Esophagus squamous epithelium (tissue), 5 donors: ENCODE measurements at places on chromosomes 11 and 22.

DNA sequence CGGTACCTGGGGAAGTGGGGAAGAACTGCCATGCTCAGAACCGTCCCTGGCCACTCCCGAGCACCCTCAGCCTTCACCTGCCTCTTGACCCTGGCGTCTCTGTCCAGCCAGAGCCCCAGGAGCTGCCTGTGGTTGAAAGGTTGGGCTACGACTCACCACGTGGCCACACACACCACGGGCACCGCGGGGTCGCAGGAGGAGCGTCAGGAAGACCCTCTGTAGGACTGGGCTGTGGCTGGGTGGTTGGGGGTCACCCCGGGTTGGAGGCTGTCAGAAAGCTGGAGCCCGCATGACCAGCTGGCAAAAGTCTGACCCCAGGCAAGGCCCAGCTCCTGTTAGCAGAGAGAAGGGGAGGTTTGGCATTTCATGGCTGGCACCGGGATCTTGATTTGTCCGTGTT lies 11.5 kb downstream of the KRTAP5-5 start:
- DNase-seq, result no peak

DNA sequence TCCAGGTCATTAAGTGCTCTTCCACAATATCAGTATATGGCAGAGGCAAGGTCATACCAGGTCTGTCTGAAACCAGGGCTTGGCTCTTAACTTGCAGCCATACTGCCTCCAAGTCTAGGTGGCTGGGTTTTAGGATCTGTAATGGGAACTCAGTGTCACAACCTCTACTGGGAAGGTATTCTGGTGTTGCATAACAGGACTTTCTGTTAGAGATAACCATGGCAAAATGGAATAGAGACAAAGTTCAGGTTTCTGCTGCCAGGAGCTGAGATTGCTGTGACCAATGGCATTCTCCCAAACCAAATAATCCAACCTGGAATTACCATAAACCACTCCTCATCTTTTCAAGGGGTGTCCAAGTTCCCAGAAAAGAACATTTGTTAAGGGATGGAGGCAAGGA lies 6.8 kb upstream of the SAA1 start:
- DNase-seq, result no peak

DNA sequence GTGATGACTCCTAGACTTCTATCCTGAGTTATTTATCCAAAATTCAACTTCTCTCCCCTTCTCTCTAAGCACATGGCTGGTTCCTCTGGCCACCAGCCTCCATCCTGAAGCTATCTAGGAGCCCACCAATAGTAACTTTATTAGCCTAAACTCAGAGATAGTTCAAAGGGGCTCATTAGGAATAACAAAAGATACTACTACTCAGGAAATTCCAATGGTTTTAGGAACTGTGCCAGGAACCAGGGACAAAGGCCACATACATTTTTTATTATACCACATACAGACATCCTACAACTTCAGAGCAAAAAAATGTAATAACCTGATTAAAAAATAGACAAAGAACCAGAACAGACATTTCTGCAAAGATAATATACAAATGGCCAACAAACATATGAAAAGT lies 27.9 kb downstream of the SLC25A17 start:
- DNase-seq, result no peak

DNA sequence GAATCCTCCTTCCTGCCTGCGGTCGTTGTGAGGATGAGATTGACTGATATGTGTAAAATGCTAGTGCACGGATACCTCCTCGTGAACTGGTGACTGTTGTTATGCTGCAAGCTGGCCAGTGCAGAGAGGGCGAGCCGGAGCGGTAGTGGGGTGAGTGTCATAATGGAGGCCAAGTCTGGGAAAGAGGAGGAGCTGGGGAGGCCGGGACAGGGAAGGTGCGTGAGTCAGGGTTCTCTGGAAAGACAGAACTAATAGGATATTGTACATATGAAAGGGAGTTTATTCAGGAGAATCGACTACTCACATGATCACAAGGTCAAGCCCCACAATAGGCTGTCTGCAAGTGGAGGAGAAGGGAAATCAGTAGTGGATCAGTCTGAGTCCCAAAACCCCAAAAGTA lies 56.8 kb upstream of the FADD start:
- no peak for DNase-seq

DNA sequence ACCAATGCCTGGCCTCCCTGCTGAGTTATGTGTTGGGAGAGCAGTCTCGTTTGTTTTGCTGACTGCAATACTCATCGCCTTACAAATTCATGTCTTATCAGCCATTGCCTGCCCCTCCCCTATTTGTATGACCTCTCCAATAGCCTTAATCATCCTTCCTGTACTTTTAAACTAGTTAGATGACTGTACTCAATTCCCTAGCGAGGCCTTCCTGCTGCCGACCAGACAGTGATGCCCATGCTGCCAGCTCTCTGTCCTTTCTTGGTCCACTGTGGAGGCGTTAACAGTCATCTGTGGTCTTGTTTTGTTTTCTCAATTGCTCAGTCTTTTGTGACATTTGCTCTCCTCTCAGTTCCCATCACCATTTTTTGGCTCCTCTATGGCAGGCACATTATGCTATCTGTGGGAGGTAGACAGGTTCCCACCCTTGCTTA lies 20.3 kb upstream of the YPEL1 start:
- no peak for DNase-seq

DNA sequence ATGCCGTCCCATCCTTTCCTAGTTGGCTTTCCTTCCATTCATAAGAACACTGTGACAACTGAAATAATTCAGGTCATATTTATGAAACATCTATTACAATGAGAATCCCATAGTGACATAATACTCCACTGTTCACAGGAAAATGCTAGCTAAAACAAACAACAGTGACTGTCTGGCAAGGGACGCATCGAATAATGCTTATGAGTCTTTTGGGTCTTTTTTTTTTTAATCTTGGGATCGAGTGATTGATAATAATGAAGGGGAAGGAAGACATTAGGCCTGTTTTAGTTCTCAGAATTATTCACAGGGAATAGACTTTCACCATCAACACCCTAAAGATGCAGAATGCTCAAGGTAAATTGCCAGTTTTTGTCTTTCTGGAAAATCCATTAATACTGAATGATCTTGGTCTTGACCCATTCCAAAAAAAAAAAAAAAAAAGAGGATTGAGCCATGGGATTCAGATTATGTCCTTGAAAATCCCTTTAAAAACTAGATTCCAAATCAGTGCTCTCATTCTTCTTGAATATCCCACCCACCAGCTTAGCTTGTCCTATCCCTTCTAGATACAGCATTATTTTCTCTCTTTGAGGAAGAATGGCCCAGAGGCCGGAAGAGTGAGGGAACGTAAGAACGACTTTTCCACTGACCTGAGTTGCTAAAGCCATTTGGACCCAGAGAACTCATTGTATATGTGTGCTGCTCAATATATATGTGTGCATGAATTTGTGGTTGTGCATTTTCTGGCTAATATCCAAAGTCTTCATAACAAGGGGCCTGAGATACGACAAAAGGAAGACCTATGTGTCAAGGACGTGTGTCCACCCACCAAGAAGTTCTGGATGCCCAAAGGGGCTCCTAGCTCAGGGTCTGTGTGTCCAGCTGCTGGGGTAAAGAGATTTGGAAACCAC lies 35.2 kb upstream of the CREB3L1 start:
- no peak for DNase-seq

- DNase-seq, result no peak
Observed at GRCh38 chr22:49720279-49720959, 107.3 kb downstream of the BRD1 start.

DNA sequence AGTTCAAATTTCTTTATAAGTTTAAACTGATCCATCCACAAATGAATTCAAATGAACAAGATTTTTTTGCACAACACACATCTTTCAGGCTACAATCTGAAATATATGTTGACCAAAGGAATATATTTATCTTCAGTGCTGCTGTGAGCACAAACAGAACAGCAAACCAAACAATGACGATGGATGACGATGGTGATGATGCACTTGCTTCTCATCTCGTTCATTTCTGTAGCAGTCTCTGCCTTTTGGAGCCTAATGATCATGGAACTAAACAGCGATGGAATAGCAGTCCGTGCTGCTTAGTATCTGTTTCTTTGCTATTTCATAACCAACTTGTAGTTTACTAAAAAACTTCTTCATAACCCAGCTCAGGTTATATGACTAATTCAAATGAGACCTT lies 220.7 kb upstream of the BLID start:
- DNase-seq, result no peak

- DNase-seq, result no peak
Observed at GRCh38 chr11:122094836-122095235, 21.2 kb downstream of the BLID start.

- DNase-seq, result no peak
Observed at GRCh38 chr22:47678048-47678447, 915.6 kb downstream of the TBC1D22A start.

- no peak for DNase-seq
Observed at GRCh38 chr11:103484545-103484944, 375.3 kb downstream of the DYNC2H1 start.

DNA sequence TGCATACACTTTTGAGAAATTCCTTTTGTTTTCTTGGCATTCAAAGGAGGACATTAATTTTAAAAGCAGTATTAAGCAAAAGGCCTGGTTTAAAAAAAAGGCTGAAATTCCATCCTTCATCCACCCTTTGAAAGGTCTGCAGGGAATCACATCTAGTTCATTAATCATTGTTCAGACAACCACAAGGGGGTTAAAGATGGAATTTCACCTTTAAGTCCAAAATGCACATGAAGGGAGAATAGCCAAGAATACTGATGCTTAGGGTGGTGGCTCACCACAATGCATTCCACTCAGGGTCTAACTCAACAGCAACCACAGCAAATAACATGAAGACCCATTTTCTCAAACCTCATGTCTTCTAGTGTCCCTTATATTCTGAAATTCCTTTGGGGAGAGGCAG lies 256.9 kb downstream of the CADM1 start:
- DNase-seq, result no peak

DNA sequence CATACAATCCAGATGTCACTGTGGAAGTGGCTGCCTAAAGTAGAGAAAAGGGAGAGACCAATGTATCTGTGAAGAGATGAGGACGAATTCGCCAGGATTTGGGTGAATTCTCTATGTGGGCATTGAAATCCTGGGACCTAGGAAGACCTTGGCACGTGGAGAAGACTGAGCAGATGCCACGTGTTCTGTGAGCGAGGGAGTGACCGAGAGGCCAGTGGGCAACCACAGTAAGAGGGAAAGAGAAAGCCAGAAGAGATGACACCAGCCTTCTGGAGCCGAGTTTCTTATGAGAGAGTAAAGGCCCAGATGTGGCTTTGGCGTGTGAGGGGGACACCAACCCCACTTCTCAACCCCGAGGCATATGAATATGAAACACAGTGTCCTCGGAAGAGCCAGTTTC lies 228.1 kb downstream of the BUD13 start:
- no peak for DNase-seq

DNA sequence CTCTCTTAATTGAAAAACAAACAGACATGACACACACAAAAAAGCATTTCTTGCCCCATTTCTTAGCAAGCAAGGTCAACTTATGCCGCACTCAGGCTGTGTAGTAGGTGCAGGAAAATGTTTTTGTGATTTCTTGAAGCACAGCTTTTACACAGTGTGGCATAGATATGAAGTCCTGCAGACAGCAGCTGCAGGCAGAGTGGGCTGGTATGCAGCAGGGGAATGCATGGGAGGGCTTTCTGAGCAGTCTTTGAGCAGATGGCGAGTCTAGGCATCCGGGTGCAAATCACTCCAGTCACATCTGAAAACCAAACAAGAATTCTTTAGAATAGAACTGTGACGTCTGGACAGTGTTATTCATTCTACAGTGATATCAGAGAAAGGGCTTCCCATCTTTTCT lies 87.5 kb downstream of the BLID start:
- no peak for DNase-seq

GRCh38 chr22:46509416-46510089 lies 27.9 kb downstream of the CELSR1 start:
- no peak for DNase-seq

- no peak for DNase-seq
Observed at GRCh38 chr11:11577251-11577855, 44.5 kb downstream of the GALNT18 start.

- DNase-seq, result no peak
Observed at GRCh38 chr11:69919659-69920344, 100.6 kb upstream of the FGF3 start.

GRCh38 chr11:12086271-12087074 lies 23.9 kb upstream of the MICAL2 start:
- no peak for DNase-seq

- DNase-seq, result no peak
Observed at GRCh38 chr11:27551127-27551526, 44.6 kb upstream of the LIN7C start.

GRCh38 chr11:74948546-74948897 lies 369 bp downstream of the XRRA1 start:
- no peak for DNase-seq

DNA sequence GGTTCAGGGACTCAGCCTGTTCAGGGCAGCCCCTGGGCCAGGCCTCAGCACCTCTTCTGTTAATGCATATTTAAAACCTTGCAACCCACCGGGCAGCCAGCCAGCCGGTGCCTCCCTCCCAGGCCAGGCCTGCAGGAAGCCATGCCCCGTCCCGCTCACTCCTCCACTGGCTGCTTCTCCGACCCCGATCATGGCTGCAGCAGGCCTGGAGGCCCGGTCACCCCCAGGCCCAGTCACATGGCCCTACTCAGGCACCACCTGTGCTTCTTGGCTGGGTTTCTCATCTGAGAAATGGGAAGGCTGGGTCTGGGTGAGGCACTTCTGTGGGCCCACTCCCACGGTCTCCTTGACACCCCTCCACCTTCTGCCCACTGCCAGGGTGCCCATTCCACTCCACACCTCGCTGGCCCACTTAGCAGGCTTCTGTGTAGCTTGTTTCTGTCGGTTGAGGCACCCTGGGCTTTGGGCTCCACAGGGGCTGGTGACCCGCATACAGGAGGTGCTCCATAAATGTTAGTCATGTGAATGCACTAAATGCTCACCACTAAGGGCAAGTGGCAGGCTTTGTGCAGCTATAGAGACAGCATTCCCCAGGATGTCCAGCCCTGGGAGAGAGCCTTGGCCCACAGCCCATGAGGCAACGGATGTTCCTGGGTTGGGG lies 11.4 kb downstream of the RTN4R start:
- no peak for DNase-seq

DNA sequence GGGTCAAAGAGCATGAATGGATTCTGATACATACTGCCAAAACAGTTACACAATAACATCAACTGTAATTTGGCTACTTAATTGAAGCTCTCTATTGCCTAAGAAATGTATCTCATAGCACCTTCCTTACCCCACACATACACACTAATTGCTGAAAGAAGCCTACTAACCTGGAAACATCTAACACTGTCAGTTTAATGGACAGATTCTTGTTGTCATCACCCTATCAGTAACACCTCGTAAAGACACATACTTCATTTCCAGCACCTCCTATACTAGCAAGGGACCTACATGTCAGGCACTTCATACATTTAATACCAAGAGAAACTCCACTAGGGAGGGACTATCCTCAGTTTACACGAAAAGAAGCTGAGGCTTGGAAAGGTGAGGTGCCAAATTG lies 9.9 kb downstream of the NAP1L4 start:
- no peak for DNase-seq

DNA sequence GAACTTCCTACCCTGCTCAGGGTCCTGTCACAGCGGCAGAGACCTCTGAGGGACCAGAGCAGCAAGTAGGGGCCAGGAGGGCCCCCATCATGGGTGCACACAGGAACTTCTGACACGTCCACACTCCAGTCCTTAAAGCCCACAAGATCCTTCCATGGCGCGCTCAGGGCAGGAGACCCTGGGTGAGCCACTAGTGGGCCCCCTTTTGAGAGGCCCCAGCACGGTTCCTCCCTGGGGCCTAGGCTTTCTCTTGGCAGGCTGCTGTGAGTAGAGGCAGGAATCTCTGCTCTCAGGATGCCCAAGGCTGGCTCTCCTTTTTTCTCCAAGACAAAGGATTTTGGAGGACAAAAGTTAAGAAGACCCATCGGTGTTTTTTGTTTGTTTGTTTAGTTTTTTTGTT lies 22.4 kb downstream of the RPS6KA4 start:
- DNase-seq, result no peak

- DNase-seq, result no peak
Observed at GRCh38 chr11:19173004-19173689, 28.6 kb downstream of the CSRP3 start.
